Cortex of kidney (tissue), 1 donor: ENCODE measurements at places on chromosomes 3 and 15.

DNA sequence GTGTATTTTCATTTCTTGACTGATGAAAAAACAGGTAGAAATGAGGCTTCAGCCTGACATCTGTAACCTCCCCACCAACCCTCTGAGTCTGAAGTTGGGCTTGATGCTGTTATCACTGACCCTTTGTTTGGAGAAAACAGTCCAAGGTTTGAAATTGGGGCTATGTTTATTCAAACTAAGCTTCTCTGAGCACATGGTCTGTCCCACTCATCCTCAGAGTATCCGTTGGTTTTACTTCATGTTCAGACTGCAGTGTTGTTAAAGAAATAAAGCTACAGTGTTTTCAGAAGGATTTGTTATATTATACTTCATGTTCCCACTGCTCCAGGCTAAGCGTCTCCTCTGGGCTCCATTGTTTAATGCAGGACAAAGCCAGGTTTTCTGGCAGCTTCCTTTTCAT, 6.0 kb downstream of the MAPKBP1 start:
- no peak for DNase-seq

- no peak for DNase-seq
Observed at GRCh38 chr3:2898591-2899353, 211.4 kb downstream of the IL5RA start.

DNA sequence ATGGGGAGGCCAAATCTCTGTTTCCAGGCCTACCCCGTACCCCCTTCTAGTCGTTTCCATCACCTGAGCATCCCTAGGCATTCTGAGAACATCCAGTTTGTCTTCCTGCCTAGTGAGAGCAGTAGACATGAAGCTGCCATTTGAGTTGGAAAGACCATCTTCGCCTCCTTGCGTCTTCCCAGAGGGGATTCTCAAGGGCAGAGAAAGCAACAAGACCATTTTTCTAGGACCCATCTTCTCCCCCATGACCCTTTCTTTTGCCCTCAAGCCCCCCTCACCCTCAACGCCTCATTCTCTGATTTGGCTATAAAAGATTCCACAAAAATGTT, 148.7 kb upstream of the BHLHE40 start:
- no peak for DNase-seq

DNA sequence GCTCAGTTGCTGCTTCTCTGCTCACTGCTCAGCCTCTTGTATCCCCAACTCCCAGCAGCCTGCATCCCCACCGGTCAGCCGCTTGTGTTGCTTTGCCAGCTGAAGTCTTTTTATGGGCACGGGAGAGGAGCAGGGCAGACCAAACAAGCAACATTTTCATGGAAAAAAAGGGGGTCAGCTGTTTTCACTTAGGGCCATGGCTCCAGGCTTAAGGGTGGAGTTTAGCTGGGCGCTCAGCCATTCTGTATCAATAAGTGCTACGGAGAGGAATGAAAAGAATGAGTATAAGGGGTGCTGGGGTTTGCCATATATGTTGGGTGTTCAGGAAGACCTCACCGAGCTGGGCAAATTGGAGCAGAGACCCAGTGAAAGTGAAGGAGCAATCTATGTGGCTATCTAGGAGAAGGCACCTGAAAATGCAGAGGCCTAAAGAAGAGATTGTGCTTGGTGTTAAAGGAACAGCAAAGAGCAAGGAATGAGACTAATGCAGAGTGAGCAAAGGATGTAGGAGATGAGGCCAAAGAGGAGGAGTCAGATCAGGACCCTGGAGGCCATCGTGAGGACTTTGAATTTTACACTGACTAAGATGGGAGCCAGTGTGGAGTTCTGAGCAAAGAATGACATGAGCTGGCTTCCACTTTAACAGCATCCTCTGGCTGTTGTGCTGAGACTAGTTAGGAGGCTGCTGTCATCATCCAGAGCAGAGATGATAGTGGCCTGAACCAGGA, 16.6 kb upstream of the IREB2 start:
- no peak for DNase-seq

DNA sequence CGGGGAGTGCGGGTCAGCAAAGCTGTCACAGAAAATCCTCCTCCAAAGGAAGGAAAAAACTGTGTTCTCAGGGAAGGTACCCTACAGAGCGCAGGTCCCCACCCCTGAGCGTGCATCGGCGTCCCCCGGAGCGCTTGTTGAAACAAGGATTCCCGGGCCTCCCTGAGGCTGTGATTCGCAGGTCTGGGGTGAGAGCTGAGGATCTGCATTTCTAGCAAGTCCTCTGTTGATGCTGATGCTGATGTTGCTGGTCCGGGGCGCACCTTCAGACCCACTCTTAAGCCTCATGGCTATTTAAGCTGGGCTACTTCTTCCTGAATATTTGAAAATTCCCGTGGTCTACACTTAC, 226.2 kb upstream of the IGF1R start:
- no peak for DNase-seq

GRCh38 chr15:52790941-52791751, 1.0 kb upstream of the ONECUT1 start:
- DNase-seq = no peak

DNA sequence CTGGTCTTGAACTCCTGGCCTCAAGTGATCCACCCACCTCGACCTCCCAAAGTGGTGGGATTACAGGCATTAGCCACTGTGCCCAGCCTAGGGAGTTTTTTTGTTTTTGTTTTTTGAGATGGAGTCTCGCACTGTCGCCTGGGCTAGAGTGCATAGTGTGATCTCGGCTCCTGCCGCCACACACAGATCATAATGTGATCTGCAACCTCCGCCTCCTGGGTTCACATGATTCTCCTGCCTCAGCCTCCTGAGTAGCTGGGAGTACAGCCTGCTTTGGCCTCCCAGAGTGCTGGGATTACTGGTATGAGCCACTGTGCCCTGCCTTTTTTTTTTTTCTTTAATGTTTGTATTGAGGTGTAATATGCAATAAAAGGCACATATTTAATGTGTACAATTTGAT, 78.2 kb downstream of the SMAD3 start:
- no peak for DNase-seq

DNA sequence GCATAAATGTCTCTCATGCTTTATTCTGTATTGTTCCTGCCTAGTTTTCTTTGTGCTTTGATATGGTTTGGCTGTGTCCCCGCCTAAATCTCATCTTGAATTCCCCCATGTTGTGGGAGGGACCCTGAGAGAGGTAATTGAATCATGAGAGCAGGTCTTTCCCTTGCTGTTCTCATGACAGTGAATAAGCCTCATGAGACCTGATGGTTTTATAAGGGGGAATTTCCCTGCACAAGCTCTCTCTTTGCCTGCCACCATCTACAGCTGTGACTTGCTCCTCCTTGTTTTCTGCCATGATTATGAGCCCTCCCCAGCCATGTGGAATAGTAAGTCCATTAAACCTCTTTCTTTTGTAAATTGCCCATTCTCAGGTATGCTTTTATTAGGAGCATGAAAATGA, 1596.6 kb downstream of the SI start:
- no peak for DNase-seq

DNA sequence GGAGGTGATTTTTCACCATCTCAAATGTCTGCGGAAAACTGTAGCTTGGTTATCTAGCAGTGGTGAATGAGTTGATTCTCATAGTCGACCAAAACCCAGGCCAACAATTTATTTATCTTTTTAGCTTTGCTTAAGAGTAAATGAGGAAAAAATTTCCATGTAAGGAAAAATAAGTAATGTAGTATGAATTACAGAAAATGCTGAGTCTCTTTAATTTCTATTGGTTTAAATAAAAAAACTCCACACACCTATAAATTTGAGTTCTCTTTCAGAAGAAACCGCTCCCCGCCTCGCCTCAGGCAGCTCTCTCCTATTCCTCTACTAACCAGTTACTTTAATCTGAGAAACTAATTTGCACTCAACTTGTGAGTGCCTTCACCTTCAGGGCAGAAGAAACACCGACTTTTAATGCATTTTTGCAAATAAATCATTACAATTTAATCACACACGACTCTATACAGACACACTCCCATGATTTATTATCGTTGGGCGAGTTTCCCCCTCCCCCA, 540 bp upstream of the RSRC1 start:
- DNase-seq = no peak

DNA sequence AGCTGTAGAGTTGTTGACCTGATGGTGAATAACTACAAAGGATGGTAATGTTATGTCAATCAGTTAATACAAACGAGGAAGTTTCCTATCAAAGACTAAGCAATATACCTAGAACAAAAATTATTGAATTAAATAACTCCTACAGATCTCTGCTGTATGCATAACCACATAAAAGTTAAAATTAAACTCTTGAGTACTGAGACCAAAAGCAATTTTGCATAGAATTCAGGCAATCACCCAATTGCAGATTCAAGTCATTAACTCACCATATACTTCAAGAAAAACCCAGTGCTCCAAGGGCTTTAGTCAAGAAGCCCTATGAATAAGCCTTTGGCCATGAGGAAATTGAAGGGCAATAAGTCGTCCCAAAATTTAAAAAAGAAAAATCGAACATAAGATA, 518.8 kb downstream of the MECOM start:
- DNase-seq = no peak

DNA sequence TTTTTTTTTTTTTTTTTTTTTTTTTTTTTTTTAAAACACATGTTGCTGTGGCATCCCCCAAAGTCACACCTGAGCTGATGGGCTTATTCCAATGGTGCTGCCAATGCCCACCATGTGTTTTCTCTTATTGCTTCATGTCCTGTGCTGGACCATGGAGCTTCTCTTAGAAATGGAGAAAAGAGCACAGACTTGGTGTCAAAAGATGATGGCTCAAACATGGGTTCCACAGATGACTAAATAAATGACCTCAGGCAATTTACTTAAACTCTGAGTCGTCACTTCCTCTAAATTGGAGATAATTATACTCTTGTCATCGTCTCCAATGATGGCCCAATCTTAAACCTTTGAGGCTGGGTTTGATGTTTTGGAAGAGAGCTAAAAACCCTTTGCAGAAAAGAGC, 28.1 kb downstream of the CHST2 start:
- no peak for DNase-seq

DNA sequence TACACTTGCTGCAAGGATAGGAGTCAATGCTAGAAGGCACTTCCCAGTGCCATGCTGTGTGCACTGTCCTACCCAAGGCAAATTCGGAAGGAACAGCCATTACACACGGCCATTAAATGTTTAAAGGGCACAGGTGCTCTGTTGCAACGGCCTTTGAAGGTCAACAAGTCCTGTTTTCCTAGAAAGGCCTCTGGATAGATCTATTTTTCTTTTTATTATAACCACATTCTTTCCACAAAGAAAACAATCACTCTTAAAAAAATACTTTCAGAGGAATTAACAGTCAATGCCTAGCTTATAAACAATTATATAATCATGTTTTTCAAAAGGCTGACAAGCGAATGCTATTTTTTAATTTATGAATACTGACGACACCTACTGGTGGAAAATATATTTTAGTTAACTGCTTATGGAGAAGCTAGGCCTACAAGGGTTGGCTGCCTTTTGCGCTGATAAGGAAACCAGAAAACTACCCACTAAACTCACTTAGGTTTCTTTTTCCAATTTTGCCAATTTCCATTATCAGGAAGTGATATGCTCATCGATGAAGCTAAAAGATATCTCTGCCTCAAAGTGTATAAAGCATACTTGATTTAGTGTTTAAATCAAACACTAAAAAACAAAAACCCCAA, 2.4 kb downstream of the ARHGEF3 start:
- DNase-seq = no peak

- DNase-seq = no peak
Observed at GRCh38 chr15:35618260-35619188, 72.6 kb upstream of the DPH6 start.

GRCh38 chr3:161420746-161421145, 49.4 kb upstream of the SPTSSB start:
- no peak for DNase-seq

GRCh38 chr15:20352241-20353200, 189.1 kb downstream of the GOLGA6L6 start:
- no peak for DNase-seq

DNA sequence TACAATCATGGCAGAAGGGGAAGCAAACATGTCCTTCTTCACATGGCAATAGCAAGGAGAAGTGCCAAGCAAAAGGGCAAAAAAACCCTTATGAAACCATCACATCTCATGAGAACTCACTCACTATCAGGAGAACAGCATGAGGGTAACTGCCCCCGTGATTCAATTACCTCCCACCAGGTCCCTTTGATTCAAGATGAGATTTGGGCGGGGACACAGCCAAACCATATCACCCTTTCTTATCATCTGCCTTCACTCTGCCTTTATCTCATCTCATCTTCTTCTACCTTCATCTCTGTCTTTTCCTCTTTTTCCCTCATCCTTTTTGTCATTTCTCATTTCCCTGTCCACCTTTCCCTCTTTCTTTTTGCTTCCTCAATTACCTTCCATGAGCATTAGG, 149.6 kb downstream of the AGBL1 start:
- no peak for DNase-seq

DNA sequence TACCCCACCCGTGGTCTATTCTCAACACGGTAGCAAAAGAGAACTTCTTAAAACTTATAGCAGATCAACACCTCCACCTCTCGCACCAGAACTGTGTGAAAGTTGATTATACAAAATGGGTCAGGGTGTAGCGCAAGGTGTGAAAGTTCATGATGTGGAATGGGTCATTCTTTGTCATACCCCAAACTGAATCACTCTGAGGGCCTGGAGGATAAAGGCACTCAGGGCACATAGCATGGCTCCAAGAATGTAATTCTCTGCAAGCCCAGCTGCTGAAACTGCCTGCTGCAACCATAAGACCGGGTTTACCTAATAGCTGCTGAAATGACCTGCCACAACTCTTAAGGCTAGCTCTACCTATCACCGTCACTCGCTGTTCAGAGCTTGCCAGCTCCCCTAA, 70.0 kb downstream of the FOXP1 start:
- no peak for DNase-seq

GRCh38 chr15:62253294-62253693, 88.2 kb upstream of the C2CD4B start:
- no peak for DNase-seq

GRCh38 chr15:68300115-68300940, 22.8 kb downstream of the FEM1B start:
- no peak for DNase-seq

DNA sequence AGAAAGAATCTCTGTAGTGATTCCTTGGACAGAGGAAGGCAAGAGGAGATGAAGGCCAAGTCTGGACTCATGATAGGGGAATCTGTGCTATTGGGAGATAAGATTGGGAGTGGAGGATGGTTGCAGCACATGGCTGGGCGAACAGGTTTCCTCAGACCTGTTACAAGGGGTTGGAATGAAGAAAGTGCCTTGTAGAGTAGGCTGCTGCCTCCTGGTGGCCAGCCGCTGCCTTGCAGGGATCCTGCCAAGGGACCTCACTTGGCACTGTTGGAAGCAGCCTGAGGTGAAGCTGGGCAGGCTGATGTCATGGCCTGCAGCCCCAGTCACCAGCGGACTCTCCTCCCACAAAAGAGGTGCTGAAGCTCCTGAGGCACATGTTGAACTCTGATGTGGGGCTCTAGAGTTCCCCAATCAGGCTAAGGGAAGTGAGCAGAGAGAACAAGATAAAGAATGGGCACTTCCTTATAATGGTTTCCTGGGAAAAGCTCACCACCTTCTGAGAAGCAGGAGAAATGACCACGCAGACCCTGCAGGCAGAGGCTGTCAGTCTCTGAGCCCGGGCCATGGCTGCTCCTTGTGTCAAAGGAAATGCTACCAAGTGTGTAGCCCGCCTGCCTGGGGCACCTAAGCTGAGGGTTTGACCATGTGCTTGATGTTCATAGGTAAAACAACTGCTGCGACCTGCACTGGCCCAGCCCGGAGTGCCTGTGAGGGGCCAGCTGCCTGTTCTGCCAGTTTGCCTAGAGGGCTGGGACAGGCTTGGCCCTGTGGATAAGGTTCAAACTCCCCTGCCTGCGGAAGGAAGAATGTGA, 1.6 kb upstream of the TEX264 start:
- no peak for DNase-seq

- no peak for DNase-seq
Observed at GRCh38 chr3:64048631-64049061, 25.4 kb upstream of the PSMD6 start.
